ENCODE measurements at places on chromosomes 6 and 20.

- no peak for DNase-seq
Measured at GRCh38 chr6:130076512-130076911, 58.1 kb downstream of the L3MBTL3 start.

- DNase-seq: no peak
Measured at GRCh38 chr20:57210054-57210910, 56.2 kb downstream of the BMP7 start.

DNA sequence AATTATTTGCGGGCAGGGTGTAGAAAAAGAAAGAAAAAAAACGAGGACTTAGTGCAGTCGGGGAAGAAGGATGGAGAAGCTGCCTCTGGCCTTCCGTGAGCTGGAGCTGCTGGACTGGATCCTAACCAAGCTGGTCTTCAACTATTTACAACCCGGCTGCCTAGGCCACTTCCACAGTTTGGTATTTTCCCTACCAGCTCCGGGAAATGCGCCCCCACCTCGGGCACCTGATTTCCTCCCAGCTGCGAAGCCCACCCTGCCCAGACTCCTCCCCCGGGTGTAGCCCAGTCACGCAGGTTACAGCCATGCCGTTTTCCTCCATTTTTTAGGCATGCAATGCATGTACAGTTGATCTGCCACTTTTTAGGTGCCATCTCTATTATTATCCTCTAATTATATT, 21.2 kb downstream of the THEMIS start:
- no peak for DNase-seq

- no peak for DNase-seq
Measured at GRCh38 chr6:17280138-17280537, 1.0 kb upstream of the RBM24 start.

- DNase-seq: no peak
Measured at GRCh38 chr20:44003609-44004008, 89.0 kb downstream of the TOX2 start.

GRCh38 chr20:48604426-48604825, 223.4 kb downstream of the PREX1 start:
- no peak for DNase-seq

- DNase-seq: no peak
Measured at GRCh38 chr6:72382602-72383529, 239.0 kb upstream of the KCNQ5 start.

- peak; percentile 77 for DNase-seq
Measured at GRCh38 chr20:63696628-63697356, at the start of gene TNFRSF6B. Gene TNFRSF6B (plus strand): TSS chr20:63696652. CDS start chr20:63696768, 116 bp downstream.

DNA sequence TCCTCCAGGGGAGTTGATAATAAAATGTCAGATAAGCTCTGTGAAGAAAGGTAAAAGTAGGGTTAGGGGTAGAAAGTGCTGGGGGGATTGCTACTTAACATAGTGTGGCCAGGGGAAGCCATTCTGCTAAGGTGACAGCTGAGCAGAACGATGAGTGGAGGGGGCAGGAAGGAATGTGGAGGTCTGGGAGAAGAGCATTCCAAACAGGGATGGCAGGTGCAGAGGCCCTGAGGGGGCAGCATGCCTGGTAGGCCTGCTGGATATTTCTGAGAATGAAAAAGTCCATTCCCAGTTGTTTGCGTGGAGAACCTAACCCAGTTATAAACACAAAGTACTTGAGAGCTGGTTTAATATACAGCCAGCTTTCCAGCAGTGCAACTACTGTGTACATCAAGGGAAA, 9.3 kb downstream of the GFRA4 start:
- DNase-seq: no peak

GRCh38 chr6:25186919-25187318, 92.3 kb upstream of the CARMIL1 start:
- DNase-seq: no peak

DNA sequence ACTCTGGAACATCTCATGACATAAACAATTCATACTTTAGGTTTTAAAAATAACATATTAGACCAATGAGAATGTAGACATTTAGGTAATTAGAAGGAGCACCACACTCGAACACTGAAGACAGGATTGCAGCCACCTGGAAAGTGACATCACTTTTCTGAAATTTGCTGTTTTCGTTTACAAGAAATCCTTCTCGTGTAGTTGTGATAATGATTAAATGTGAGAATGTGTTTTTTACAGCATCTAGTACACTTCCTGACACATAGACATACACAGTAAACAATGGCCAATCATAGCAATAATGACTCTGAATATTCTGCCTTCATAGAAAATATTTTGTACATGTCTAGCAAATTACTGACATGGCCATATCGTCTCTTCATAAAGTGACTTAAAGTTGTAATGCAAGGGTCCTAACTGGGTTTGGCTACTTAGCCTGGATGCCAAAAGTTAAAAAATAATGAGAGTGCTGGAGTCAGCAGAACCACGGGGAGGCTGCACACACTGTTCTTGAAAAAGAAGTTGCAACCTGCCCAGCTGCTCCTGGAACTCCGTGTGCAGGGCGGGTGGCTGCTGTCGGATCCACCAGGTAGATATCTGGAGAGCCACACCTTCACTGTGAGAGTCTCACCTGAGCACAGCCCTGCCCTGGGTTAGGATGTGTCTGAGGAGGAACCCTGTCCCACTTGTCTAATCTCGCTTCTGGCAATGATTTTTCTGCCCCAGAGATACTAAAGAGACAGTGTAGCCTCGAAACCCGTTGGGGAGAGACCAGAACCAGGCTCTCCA, 212.9 kb downstream of the QKI start:
- no peak for DNase-seq

GRCh38 chr6:75603106-75603420, 1.4 kb downstream of the SENP6 start:
- no peak for DNase-seq
